HT-29 (cell line): ENCODE measurements at places on chromosomes 3 and 15.

GRCh38 chr15:56739964-56740640 lies 6.8 kb upstream of the ZNF280D start:
- peak; percentile 35 for DNase-seq

GRCh38 chr3:135093121-135093520 lies 298.1 kb downstream of the EPHB1 start:
- no peak for DNase-seq

DNA sequence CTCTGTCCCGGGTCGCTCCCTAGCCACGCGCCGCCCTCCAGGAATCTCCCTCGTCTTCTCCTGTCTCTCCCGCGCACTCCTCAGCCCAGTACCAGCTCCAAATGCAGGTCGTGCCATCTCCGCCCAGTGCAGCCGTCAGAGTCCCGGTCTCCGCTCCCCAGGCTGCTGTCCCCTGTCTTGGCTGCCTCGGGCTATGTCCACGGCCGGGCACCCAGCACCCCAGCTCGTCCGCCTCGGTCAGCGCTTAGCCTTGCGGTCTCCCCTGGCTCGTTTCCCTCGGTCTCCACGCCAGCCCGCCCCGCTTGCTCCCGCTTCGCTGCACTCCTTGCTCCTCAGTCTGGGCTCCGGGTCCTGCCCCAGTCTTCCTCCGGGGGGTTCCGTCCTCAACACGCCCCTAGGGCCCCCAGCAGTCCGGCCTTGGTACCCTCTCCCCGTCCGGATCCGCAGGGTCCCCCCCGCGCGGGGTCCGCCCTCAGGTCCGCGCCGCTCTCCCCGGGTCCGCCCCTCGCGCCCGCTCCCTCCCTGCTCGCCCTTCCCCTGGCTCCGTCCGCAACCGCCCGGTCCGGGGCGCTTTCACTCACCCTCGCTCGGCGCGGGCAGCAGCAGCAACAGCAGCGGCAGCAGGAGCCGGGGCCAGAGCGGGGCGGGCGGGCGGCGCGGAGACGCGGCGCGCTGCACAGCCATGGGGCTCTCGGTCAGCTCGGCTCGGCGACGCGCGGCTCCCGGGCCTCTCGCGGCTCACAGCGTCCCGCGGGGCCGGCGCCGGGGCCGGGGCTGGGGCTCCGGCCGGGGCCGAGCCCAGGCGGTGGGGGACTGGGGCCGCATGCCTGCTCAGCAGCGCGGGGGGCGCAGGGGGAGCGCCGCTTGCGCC lies 462 bp downstream of the IGDCC3 start:
- DNase-seq = no peak

GRCh38 chr3:140883428-140884040 lies 58.1 kb upstream of the SLC25A36 start:
- DNase-seq = no peak

DNA sequence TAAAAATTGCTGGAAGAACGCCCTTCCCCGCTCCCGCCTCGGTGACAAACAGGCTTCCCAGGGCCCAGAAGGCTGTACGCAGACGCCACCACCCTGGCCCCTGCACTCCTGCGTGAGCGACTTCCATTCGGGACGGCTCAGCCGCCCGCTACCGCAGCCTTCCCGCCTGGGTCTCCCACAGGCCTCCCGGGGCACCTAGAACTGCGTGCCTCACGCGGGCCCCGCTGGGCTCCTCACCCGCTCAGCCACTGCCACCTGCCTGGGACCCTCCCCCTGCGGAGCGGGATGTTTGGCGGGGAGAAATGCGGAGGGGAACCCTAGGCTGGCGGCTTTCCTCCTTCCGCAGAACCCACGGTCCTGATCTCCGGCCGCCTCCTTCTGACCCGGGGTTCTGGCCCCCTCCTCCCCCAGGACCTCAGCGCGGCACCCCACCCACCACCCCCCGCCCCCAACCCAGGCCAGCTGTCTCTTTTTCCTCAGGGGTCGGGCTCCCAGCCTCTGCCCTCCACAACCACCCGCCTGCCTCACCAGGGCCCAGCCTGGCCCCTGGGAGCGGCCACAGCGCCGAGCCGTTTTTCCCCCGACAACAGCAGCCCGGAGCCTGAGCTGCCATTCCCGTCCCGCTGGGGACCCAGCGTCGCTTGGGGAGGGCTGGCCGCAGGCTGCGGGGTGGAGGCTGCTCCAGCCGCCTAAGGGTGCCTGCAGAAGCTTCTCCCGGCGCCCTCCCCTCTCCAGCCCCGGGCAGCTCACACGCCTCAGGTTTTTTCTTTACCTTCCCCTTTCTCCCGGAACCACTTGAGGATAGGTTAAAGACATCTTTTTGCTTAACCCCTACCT lies 27.6 kb upstream of the RAB7A start:
- peak; percentile 43 for DNase-seq

- no peak for DNase-seq
These were observed 31.3 kb downstream of the LRRC3B start for GRCh38 chr3:26653811-26654425.

DNA sequence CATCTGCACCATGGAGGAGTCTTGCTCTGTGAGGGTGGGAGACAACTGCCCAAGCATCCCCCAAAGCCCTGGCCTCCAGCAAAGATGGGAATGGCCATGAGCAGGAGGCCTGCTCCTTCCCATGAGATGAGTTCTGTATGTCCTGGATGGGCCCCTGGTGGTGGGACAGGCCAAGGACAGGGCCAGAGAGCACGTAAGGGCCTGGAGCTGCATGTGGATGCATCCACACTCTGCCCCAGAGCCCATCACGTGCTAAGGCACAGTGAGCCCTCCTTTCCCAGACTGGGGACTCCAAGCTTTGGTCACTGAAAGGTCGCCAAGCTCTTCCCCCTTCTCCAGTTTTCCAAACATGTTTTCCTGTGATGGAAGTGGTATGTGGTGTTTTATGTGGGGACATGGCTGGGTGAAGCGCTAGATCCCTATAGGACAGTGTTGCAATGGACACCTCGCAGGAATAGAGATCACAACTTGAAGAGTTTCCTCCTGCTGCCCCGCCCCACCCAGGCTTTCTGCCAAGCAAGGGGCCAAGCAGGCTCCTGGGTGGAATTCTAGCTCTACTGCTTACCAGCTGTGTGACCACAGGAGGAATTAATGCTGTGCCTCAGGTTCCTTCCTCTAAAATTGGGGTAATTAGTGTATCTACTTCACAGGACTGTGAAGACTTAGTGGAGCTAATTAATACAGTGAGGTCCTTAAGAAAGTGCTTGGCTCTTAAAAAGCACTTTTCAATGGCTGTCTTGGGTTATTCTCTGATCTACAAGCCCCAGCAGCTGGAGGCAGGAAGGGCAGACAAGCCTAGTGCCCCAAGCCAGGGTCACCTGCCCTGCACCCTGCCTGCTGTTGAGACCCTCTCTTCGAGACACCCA lies 106.4 kb upstream of the RPL32 start:
- DNase-seq = peak; percentile 26

- no peak for DNase-seq
These were observed 620.3 kb downstream of the FHIT start for GRCh38 chr3:60630953-60631352.

DNA sequence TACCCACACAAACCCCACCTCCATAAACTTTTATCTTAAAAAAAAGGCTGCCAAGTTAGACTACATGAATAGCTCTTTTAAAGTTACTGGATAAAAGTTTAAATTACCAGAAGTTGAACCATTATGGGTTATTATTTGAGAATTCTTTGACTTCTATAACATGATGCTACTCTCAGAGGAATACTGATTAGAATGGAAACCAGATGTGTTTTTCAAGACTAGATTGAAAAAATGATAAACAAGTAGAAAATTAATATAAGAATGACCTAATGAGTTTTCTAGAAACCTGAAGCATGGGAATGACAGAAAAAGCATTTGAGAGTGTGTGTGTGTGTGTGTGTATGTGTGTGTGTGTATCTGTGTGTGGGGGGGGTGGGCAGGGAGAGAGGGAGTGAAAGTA lies 12.4 kb upstream of the FGF7 start:
- DNase-seq = no peak

DNA sequence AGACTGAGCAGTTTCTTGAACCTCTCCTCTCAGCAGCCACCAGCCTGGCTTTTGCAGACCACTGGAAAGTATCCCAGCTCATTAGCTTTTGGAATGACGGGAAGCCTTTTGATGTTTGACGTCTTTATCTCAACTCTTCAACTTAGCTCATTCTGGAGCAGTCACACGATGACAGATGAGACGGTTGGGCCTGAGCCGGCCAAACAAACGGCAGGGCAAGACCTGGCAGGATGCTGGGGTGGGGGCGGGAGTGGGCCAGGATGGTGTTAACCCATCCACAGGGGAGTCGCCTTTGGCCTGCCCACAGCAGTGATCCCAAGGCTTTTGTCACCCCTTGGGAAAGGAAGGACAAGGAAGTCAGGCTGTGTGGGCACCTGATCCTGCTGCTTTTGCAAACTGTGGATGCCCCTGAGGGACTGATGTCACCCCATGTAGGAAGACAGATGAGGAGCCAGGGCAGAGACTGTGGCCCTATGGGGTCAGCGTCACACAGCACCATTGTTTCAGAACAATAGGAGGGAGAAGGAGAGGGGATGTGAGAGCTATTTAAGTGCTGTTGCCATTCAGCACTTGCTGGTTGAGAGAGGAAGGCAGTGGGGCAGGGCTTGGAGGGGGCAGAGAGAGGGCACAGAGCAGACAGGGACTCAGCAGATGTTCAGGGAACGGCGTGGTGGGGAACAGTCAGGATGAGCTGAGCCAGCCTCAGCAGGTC lies 121.9 kb upstream of the CTDSPL start:
- DNase-seq = no peak

DNA sequence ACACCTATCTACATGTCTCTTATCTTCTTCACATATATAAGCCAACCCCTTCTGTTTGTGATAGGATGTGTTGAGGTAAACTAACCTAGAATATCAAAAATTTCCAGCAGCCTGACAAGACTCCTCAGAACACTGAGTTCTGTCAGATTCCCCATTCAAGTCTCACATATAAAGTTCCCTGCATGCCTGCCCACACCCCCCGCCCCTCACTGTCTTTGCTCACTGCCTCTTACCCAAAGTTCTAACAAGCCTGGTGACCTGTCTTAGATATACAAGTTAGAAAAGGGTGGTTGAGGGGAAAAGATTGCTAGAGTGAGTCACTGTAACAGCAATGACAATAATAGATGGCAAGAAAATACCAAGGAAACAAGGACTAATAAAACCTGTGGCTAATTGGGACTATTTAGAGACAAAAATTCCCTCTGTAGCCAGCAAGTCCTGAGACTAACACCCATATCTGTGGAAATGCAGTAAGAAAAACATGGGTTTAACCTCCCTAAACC lies 40.1 kb downstream of the FBXO22 start:
- DNase-seq = no peak

GRCh38 chr3:36866368-36866767 lies 78.5 kb downstream of the TRANK1 start:
- no peak for DNase-seq

DNA sequence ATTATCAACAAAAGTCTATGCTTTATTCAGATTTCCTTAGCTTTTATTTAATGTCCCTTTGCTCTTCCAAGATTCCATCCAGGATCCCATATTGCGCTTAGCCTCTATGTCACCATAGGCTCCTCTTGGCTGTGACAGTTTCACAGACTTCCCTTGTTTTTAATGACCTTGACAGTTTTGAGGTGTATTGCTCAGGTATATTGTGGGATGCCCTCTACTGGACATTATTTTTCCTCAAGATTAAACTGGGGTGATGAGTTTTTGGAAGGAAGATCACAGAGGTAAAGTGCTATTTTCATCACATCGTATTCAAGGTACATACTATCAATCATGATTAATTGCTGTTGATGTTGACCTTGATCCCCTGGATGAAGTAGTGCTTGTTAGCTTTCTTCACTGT lies 99.1 kb upstream of the SMAD3 start:
- peak; percentile 51 for DNase-seq

DNA sequence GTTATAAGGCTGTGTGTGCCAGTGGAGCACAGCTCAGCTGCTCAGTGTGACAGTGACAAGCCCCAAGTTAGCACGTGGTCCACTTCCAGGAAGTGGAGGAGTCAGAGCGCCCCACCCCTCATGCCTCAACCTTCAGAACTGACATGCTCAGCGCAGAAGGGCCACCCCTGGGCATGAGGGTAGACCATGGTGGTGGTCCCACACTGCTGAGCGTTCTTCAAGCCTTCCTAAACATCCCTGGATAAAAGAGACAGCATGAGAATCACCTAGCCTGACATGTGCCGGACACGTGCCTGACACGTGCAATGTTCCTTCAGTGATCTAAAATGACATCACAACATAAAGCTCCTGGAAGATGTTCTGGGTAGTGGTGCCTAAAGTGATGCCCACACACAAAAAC lies 16.8 kb downstream of the ATP10A start:
- DNase-seq = no peak

GRCh38 chr15:69568173-69569009 lies 115.8 kb downstream of the RPLP1 start:
- DNase-seq = no peak

- DNase-seq = no peak
These were observed 490.2 kb downstream of the CNTN6 start for GRCh38 chr3:1583044-1583443.

DNA sequence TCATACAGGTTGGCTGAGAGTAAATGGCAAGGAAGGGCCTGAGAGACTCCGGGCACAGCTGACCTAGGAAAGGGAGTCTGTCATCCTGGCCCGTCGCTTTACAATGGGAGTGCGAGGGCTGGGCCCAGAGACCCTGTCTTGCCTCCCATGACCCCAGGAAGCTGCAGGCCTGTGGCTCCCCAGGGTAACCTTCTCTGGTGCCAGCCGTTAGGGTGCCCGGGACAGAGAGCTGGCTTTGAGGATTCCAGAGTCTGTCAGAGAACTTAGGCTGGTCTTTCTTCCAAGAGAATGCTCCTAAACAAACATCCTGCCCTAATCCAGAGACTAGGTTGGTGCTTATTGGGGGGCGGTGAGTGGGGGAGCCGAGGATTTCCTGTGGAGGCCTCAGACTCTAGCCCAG lies 18.5 kb downstream of the ZNF710 start:
- no peak for DNase-seq

- no peak for DNase-seq
These were observed 68.7 kb upstream of the ARHGEF3 start for GRCh38 chr3:56870436-56870835.

- DNase-seq = no peak
These were observed 190.8 kb upstream of the LPP start for GRCh38 chr3:187963003-187963676.

GRCh38 chr3:146396792-146397191 lies 72.6 kb downstream of the PLSCR2 start:
- no peak for DNase-seq

- no peak for DNase-seq
These were observed 49.0 kb downstream of the UBE2E2 start for GRCh38 chr3:23252122-23252521.

GRCh38 chr15:38795471-38796245 lies 231.0 kb upstream of the RASGRP1 start:
- DNase-seq = no peak

DNA sequence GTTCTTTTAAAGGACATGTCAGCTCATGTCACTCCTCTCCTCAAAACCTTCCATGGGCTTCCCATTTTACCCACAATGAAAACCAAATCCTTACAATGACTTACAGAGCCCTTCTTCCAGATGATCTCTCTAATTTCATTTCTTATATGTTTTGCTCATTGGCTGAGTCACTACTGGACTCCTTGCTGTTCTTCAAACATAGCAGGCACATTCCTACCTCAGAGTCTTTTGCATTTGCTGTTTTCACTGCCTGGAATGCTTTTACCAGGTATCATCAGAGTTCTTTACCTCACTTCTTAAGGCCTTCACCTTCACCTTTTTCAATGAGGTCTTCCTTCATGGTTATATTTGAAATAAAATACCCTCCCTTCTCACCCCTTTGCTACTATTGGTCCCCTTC lies 57.3 kb downstream of the NECTIN3 start:
- no peak for DNase-seq

- no peak for DNase-seq
These were observed 19.1 kb upstream of the EPB42 start for GRCh38 chr15:43239732-43240491.
